ENCODE measurements at places on chromosomes 2 and 18. TPM values are rescaled to one million over a fixed set of nuclear protein-coding genes. Genes with fewer than 3 reads are reported as not detected.

Gene CNDP1
- total RNA-seq = not detected

Gene PIGN
- 55.5 TPM for total RNA-seq

Gene AOX1
- total RNA-seq = 7.5 TPM

Gene MYO5B
- 53.4 TPM for total RNA-seq

Gene CHCHD5
- total RNA-seq = 10.6 TPM

Gene ORC2
- total RNA-seq = 27.3 TPM

Gene RFTN2
- total RNA-seq = 0.14 TPM

Gene MXD1
- 46.6 TPM for total RNA-seq

Gene CHAC2
- total RNA-seq = 11.3 TPM

Gene CACNB4
- 0.43 TPM for total RNA-seq

Gene NFE2L2
- total RNA-seq = 98.1 TPM

Gene CERS6
- 52.6 TPM for total RNA-seq

Gene SERPINB4
- 63.5 TPM for total RNA-seq

Gene ADGRF3
- 0.07 TPM for total RNA-seq

Gene CD207
- total RNA-seq = not detected

Gene E2F6
- 13.7 TPM for total RNA-seq

Gene CTLA4
- total RNA-seq = not detected

Gene MAP2
- 13.2 TPM for total RNA-seq

Gene CPO
- not detected for total RNA-seq

Gene ASB18
- total RNA-seq = not detected

Gene PLB1
- 0.34 TPM for total RNA-seq

Gene PXDN
- total RNA-seq = 109 TPM

Gene CYB5A
- 66.2 TPM for total RNA-seq

Gene STK39
- 22.1 TPM for total RNA-seq

Gene SERPINB12
- 0.34 TPM for total RNA-seq

Gene KIF3C
- 1.7 TPM for total RNA-seq

Gene MOB4
- 30.2 TPM for total RNA-seq

Gene MAP3K19
- not detected for total RNA-seq

Gene GCKR
- total RNA-seq = under 0.01 TPM

Gene SFTPB
- not detected for total RNA-seq

Gene CPLX4
- not detected for total RNA-seq

Gene TUBB8B
- total RNA-seq = under 0.01 TPM

Gene THADA
- total RNA-seq = 26.3 TPM

Gene AQP12B
- total RNA-seq = not detected

Gene EPB41L3
- total RNA-seq = 0.68 TPM

Measured in nasal cavity respiratory epithelium epithelial cell of viscerocranial mucosa (primary cell).